ENCODE measurements at places on chromosomes 12 and 14.
A peak's percentile ranks its signal among the peaks of the same experiment; 100 is the strongest.

DNA sequence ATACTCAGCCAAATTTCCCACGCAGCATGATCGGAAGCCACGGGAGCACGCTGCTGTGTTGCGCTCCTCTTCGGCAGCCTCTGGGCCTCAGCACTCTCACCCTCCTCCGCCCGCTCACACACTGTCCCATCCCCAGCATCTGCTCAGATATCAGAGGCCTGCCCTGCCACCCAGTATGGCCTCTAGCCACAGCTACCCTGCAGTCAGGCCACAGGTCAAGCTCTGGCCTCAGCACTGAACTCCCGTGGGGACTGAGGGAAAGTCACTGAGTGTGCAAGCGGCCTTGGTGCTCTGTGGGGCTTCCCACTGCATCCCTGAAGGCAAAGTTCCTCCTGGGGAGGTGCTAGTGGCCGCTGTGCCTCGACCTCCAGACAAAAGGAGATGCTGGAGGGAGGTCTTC is 2.0 kb downstream of the KRT77 start:
- no peak for DNase-seq

GRCh38 chr12:76223869-76224268 is 124.3 kb downstream of the BBS10 start:
- DNase-seq: no peak

DNA sequence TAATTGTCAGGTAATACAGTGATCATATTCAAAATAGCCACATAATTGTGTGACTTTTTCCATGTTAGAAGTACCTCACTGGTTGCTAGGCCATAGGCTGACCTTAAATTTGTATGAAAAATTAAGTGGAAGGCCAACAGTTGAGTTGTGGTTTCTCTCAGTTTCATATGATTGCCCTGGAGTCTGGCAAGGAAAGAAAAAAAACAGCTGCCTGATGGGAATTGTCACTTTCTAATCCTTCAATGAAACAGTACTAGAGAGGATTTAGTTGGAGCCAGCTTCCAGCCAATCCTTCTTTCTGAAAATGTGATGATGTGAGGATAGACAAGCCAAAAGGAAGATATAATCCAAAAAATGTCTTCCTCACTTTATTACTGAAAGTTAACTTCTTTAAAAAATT is 113.6 kb downstream of the ALX1 start:
- DNase-seq: no peak

- DNase-seq: no peak
Measured at GRCh38 chr12:120230326-120230973, 29.5 kb upstream of the RPLP0 start.

- DNase-seq: no peak
Measured at GRCh38 chr12:12282761-12283425, 16.0 kb upstream of the LRP6 start.

- DNase-seq: no peak
Measured at GRCh38 chr12:63292471-63293221, 141.6 kb upstream of the AVPR1A start.

DNA sequence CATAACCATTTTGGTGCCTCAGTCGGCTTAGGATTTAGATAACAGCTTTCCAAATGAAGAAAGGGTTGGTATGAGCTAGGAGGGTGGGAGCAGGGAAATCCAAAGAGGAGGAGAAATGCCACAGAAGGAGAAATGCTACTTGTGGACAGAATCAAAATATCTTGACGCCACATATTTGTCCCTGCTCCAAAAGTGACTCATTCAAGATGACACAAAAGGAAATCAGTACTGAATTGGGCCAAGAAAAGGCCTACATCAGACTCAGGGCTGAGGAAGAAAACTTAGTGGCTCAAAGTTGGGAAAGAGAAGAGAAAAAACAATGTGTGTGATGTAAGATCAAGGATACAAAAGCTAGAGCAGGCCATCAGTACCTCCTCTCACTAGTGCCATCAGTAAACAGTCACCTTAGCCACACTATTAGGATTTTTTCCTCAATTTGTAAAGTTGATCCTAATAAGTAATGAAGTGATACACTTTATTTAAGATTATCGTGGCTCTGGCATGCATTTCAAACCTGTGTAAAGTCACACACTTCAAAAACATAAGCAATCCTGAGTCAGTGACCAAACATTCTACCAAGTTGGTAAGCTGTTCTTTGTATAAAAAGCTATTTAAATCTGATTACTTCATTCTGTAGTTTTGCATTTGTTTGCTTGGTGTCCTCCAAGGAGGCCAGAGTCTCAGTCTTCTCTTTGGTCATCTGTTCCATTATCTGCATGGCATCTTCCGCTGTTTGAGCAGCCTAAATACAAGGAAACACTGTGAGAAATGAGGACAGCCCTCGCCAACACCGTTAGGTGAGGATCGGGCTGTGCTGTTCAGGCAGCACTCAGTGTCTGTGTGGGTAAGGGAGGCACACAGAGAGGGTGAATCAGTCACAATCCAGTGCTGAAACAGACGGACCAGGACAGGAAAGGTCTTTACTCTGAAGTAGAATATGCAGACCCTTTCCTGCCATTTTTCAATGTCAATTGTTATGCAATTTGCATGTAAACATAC is 52.6 kb upstream of the VPS33A start:
- DNase-seq: no peak

- peak; percentile 38 for DNase-seq
Measured at GRCh38 chr12:116537101-116537904, 21.9 kb upstream of the MAP1LC3B2 start.

DNA sequence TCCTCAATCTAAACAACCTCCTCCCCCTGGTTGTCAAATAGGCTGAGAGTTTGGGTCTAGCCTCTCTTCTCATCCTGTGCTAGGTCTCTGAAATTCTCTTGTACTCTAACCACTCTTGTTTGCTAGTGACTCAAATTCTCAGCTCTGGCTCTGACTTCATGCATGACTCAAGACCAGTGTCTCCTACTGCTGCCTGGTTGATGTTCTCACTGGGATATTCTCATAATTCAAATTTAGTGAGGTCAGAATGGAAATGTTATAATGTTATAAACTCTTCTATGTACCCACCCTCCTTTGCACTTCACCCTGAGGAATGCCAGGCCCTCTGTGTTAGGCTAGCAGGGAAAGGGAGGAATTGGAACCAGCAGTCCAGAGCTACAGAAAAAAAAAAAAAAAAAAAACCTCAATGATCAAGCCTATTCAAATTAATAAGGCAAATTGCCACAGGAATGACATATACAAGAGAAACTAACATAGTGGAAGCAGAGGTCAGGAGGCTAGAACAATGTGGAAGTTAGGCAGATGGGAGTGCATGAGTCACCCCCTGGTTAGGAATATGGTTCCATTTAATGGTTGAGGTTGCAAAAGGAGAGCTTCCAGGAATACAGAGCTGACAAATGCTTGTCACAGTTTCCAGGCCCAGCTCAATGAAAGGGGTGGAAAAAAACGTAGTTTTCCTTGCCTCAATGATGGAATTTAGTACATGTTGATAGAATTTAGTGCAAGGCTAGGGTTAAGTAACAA is 459.5 kb downstream of the RMST start:
- no peak for DNase-seq

- DNase-seq: no peak
Measured at GRCh38 chr14:99120526-99121318, 151.3 kb downstream of the BCL11B start.

DNA sequence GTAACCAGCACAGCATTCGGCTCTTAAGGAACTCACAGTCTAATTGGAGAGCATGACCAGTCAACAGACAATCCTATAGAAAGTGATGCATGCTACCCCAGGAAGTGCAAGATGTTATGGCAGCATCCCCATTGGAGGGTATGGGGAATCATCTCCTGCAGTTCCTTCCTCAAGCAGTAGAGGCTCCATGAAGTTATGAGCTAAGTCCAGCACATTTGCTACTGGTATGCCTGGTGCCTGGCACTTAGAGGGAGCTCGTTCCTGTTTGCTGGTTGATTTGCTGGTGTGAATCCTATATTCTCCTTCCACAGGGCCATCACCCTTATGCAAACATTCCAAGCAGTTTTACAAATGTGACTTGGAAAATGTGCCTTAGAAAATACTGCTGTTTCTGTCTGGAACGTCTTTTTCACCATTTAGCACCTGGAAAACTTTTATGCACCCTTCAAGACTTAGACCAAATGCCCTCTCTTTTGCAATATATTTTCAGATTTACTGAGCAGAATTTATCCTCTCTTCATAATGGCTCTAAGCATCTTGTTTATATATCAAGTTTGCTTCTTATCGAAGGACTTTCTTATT is 136.1 kb upstream of the WSCD2 start:
- peak; percentile 14 for DNase-seq

DNA sequence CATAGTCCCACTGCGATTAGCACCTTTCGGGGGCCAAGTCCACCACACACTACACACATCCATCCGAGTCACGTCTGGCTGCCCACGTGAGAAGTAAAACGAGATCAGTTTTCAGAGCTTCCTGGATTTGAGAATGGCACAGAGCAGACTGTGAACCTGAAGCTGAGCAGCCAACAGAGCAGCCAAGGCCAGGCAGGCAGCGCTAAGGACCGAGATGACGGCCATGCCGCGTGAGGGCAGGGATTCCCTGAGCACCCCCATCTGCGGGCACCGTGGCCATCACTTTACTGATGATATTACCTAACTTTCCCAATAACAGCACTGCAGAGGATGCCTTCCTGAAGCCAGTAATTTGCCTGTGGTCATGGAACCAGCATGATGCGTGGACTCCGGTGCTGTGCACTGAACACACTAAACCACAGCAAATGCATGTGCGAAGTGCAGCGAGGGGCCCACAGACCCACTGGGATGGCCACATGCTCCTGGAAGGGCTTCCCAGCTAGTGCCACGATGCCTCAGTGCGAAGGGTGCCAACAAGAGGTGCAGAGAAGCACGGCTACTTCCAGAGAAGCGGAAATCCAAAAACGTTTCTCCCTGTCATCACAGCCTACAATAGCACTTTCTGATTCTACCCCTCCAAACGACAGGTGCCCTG is 56.0 kb downstream of the RNF34 start:
- DNase-seq: no peak

- DNase-seq: no peak
Measured at GRCh38 chr12:6231359-6232268, 31.4 kb downstream of the CD9 start.

GRCh38 chr12:25771476-25771875 is 187.0 kb upstream of the RASSF8 start:
- DNase-seq: no peak

DNA sequence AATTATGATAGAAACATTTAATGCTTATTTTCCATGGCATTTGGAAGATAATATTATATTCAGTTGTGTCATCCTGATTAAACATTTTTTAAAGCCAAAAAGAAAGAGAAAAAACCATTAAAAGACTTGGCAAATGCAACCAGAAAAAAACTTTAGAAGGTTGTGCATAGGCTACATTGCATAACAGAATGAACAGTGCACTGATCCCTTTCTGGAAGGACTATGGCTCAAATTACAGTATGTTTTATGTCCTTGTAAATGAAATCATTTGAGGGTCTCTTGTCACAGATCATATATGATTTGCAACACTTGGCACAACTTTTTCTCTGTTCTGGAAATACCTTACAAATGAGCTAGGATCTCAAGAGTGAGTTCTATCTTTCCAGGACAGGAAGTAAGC is 275.2 kb upstream of the FLRT2 start:
- no peak for DNase-seq

DNA sequence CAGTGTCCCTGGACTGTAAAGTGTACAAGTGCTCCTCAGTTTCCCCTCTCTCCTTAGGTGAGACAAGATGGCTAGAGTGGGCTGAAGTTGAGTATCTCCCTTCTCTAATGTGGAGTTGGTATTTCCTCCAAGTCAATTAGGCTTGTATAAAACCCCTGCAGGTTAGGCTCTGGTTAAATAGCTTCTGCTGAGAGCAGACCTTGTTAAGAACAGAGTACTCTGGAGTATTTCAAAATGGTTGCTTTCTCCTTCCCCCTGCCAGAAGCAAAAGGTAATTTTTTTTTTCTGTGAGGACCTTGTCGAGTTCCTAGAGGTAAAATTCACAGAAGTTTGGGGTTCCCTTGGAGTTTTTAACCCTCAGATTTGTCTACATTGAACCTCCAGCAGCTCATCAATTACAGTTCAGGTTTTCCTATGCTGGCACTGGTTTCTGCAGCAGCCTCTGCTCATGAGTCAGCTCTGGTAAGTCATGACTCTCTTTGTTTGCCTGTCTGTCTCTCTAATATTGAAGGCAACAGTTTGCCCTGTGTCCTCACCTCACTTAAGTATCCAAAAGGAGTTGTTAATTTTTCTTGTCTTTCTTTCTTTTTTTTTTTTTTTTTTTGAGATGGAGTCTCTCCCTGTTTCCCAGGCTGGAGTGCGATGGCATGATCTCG is 27.8 kb upstream of the GLIPR1 start:
- DNase-seq: no peak

DNA sequence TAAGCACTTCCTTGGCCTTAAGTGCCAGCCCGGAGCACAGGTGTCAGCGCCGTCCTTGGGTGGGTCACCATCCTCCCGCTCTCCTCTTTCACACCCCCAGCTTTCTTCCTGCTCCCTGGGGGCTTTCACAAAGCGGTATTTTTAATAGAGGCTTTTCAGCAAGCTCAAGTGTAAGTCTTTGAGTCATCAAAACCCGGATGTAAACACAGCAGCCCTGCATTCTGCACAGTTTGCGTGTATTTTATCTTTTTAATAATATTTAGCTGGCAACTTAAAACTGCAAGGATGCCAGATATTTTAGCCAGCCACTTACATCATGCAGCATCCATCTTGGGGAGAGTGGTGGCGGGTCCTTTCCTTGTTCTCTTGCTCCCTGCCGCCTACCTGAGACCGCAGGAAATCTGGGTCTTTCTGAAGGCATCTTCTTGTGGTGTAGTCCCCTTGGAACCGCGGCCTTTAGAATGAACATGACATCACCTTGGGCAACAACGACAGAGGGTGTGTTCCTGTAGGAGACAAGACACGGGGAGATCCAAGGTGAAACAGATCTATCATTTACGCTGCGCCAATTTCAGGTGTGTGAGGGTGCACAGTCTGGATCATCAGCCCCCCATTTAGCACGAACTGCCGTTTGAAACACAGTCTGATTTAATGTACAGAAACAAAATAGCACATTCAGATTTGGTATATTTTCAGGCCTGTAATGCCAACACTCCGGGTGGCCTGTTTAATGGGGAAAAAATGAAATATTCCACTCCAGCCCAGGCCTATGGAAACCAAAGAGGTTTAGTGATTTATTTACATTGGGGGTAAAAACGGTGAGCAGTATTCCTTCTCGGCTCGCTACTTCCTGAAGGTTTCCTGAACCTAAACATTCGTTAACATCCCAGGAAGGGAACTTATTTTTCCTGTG is 12.5 kb upstream of the IRF2BPL start:
- peak; percentile 45 for DNase-seq

GRCh38 chr14:24254630-24255392 is 8.2 kb downstream of the TGM1 start:
- DNase-seq: no peak

Data from activated CD4-positive, alpha-beta T cell treated with anti-CD3 and anti-CD28 coated beads, Interleukin-2, Interleukin-6, amounts not matched to agents 100 ng/mL and 50 ng/mL, durations not matched to agents 16 hours and 8 hours (primary cell).